ENCODE measurements at places on chromosomes 6 and 20.

DNA sequence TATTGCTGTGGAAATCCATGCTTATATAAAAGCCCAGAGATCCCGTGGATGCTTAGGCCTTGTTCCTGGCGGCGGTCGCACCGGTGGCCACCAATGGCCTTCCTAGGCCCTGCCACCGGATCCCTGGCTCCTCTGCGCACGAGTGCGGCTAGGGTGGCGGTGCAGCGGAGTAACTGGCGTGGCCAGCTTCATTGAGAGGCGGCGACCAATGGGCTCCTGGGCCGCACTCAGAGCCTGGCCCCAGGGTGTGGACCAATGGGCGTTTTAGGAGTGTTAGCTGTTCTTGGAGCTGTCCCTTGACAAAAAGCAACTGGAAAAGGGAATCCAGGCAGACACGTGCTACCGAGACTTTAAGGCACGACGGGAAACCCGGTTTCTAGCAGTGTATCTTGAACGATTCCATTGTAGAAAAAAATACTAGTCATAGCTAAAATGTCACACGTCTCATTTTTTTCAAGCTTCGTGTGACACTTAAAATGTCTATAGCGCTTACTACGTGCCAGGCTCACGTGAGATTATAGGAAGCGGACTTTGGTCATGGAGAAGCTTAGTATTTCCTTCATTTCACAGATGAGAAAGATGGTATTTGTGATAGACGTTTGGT lies 1.7 kb downstream of the AMD1 start:
- DNase-seq = peak; percentile 92

DNA sequence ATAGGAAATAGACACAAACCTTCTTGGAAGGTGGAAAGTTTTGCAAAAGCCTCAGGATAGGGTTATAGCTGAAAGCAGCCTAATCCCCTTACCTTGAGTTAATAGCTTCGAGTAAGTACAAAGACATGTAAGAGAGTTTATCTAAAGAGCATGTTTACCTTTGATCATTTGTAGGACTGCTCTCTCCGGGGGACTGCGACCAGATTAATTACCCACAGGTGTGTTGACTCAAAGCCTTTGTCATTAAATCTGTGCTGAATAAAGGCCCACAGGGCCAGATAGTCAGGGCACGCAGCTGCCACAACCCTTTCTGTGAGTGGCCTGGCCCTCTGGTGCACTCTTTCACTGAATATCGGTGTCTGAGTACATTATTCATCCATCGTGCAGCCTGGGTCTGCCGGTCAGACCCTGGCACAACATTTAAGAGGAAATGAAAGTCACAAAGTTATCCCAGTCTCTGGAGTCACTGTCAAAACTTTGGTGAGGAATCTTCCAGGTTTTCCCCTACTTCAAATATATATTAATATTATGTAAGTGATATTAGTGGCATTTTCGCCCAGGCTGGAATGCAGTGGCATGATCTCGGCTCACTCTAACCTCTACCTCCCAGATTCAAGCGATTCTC lies 5.4 kb upstream of the MICA start:
- peak; percentile 54 for DNase-seq

DNA sequence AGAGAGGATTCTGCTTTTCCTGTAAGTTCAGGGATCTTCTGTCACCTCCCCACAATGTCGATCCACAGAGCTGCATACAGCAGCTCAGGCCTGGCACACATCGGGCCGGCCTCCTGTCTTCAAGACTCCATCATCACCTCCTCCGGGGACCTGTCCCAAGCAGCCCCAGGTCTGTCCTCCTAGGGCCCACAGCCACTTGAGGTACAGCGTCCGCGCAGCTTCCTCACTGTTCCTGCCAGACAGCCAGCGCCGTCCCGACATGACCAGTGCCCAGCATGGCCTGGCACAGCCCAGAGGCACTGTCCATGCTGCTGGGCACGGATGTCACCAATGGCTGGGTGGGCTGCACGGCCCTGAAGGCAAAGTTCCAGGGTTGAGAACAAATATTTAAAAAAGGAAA lies 101.6 kb downstream of the DLL1 start:
- DNase-seq = no peak

DNA sequence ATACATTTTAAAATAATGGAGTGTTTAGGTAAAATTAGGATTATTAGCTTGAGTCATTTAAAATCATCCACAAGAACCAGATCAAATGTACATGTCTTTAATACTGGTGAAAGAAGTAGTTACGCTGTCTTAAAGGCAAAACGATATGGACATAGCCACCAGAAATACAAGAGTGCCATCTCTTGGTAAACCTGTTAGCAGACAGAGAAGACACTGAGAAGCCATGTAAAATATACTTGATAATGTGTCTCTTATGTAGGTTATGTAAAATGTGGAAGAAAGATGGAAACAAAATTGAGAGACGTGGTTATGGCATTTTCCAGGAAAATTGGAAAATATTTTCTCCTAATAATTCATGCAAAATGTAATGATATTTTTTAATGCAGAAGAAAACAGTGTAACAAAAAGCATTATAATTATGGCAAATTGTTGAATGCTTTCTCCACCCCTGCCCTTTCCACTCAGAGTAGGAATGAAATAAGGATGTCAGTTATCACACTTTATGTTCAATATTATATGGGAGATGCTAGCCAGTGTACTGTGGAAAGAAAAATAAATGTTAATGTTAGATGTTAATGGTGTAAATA lies 12.2 kb upstream of the SLC17A2 start:
- DNase-seq = peak; percentile 51

DNA sequence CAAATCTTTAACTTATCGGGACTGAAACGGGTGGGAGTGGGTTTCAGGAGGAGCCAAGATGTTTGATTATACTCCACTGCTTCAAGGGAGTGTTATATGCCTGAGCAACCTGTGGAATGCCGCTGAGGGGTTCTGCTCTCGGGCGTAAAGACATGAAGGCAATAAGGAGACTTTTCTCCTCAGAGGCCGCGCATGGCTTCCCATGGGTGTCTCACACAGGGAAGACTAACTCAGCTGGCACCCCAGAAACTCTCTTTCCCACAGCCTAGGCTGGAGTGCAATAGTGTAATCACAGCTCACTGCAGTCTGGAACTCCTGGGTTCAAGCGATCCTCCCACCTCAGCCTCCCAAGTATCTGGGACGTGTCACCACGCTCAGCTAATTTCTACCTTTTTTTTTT lies 5.1 kb upstream of the C20orf141 start:
- no peak for DNase-seq

DNA sequence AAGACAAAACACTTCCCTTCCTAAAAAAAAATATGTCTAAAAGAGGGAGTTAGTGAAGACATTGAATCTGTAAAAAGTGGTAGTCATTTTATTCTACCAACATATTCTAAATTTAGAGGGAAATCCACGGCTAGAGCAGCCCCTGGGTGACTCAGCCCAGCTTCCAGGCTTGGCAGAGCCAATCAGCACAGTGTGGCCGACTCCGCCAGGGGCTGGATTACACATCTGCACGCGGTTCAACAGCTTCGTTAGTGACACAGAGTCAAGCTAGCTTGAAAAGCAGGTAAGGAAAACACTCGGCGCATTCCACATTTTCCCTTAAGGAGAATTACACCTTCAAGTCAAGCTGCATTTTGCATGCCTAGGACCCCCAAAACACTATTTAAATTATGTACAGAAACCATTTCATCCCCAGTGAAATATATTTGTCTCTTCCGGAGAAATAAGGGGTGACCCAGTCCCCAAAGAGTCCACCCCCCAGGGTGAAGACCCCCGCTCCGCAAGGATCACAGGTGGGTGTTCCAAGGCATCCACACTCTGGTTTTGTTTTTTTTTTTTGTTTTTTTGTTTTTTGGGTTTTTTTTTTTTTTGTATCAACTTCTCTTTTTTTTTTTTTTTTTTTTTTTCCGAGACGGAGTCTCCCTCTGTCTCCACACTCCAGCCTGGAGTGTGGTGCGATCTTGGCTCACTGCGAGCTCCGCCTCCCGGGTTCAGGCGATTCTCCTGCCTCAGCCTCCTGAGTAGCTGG lies 58.4 kb upstream of the ARID1B start:
- peak; percentile 65 for DNase-seq

DNA sequence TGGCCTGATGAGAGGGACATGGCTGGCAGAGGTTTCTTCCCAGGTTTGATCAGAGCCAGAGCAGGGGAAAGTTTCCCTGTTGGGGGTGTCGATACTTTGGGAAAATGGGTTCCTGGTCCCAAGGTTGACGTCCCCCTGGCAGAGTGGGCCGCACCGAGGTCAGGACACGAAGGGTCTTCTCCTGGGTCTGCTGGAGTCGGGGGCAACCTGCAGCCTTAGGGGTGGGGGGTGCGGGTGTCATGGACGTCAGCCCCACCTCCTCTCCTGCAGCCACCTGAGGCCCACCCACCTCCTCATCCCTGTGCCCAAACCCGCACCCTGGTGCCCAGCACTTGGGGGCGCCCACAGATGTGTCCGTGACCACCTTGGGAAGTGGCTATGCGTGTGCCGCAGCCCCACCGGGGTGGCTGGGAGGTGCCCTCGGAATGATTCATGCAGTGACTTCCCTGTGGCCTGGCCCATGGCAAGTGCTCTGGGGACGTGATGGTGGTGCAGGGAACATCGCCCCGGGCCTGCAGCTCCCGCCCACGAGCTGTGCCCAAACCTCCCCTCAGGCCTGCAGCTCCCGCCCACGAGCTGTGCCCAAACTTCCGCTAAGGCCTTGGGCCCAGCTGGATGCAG lies 64.9 kb downstream of the YTHDF1 start:
- no peak for DNase-seq

- DNase-seq = no peak
Measured at GRCh38 chr20:48158014-48158413, 372.7 kb upstream of the SULF2 start.
